SJSA1 (cell line): ENCODE measurements at places on chromosomes 3 and 15. TPM values are rescaled to one million over a fixed set of nuclear protein-coding genes. Genes with fewer than 3 reads are reported as not detected.

LRRN1 gene
- not detected in 2 replicates for total RNA-seq

TM6SF1 gene
- 0.38 and 2.2 TPM in 2 replicates for total RNA-seq

MAP4 gene
- total RNA-seq: 74.8 and 88.0 TPM in 2 replicates

DNA sequence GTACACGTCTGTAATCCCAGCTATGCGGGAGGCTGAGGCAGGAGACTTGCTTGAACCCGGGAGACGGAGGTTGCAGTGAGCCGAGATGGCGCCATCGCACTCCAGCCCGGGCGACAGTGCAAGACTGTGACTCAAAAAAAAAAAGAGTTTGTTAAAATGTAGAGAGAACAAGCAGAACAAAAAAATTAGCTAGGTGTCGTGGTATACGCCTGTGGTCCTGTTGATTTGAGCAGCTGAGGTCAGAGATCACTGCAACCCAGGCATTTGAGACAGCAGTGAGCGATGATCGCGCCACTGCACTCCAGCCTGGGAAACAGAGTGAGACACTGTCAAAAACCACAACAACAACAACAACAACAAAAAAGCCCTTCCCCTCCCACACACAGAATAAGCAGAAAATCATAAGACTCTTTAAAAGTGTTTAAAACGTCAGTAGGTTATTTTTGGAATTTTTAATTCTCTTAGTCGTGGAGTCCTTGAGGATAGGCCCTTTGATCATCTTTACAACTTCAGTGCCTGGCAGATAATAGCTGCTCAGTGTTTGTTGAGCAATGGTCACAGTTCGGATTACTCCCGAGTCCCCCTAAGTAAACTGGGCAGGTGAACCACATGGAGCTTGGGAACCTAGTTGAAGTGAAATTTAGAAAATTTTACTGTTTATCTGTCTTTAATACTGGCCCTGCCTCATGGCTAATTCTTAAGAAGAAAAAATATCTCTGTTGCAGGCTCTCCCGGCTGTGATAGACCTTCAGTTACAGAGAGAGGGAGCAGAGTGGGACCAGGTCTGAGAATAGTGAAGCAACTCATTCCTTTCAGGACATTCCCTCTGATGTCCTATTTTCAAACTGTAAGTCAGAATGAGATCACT, 6.2 kb downstream of the NIPA2 start:
- DNase-seq: no peak

GRCh38 chr15:60922736-60923135, 306.4 kb downstream of the RORA start:
- no peak for DNase-seq

DNA sequence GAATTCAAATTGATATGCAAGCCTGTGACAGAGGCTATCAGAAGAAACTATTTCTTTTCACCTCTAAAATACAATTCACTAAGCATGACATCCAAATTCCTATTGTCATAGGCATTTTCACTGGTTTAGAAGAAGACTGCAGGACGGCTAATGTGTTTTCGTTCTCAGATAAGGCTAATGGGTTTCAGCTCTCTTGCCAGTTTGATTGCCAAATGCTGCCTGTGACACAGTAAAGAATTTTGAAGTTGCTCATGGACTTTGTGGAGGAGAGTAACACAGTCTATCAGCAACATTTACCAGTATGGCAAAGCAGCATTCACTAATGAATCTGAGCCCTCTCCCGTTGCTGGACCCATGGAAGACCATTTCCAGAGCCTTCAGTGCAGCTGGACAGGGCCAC, 948.1 kb downstream of the FHIT start:
- DNase-seq: no peak

DNA sequence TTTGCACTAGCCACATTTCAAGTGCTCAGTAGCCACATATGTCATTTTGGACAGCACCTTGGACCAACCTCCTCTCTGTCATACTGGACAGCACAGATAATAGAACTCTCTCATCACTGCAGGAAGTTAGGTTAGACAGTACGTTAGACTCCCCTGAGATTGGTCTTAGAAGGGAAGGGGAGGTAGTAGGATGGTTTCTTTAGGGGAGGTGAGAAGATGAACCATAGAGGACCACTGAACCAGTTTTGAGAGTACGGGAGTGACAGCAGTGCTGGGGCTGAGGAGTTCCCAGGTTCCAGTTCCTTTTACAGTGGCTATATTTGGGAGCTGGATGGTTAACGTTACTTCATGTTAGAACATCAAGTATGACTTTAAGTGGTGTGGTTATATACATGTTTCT, 7.8 kb downstream of the LRCH3 start:
- no peak for DNase-seq
